ENCODE measurements at places on chromosomes 7 and 10. TPM values are rescaled to one million over a fixed set of nuclear protein-coding genes. Genes with fewer than 3 reads are reported as not detected.

DNA sequence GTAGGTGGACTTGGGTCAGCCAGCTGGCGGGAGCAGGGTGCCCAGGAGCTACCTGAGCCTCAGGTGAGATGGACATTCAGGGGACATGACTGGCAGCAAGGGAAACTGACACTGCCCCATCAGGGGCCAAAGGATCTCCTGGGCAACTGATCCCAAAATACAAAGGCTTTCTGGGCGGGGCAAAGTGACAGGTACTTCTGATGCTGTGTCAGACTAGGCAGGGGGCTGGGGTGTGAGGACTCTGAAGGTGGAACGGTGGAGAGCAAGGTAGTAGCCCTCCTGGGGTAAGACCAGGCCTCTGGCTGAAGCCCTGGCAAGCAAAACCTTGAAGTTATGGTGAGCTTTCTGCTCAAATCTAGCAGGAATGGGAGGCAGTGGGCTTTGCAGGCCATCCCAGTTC, 4.4 kb downstream of the OPN4 start:
- DNase-seq: no peak
- no peak overlapping the region for H3K4me3 ChIP-seq
- no peaks in the 10 kb centered on the region for H3K36me3 ChIP-seq
- H3K27ac ChIP-seq: no peak overlapping the region
- H3K4me1 ChIP-seq: no peaks in the 10 kb centered on the region

DNA sequence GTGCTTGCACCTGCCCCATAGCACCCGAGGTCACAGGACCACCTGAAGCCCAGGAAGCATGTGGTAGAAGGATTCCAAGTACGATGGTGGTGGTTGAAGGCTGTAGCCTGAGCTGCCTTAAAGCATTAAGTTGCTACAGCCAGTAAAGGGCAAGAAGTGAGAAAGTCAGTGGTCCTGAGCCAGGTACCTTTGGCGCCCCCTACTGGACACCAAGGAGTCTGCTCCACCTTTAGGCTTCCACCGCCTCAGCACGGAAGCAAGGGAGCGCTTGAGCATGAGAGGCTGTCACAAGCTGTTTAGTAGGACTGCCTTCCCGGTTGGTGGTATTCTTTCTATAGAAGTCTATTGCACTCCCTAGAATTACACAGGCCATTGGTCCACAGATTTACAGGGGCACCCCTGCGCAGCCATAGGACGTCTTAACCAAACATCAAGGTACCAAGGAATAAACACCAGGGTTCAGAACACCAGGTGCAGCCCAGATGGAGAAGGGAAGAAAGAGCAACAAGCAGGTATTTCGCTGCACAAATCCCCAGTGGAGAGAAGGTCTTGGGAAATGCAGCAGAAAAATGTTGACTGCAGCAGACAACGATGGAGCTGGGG, 2.2 kb downstream of the CRTAC1 start:
- peak; percentile 34 for DNase-seq
- H3K4me3 ChIP-seq: no peak overlapping the region
- H3K27me3 ChIP-seq: peaks cover 13% of the 10 kb centered on the region
- H3K36me3 ChIP-seq: no peaks in the 10 kb centered on the region
- no peak overlapping the region for H3K27ac ChIP-seq

GRCh38 chr7:33334349-33334748, 205.0 kb downstream of the BBS9 start:
- no peaks in the 10 kb centered on the region for H3K36me3 ChIP-seq
- H3K4me3 ChIP-seq: no peak overlapping the region
- DNase-seq: no peak
- no peaks in the 10 kb centered on the region for H3K4me1 ChIP-seq
- H3K27ac ChIP-seq: no peak overlapping the region

Gene UFSP1
- 11.0 TPM for total RNA-seq

Gene CLRN3
- not detected for total RNA-seq

Gene FMC1
- total RNA-seq: 6.7 TPM

DNA sequence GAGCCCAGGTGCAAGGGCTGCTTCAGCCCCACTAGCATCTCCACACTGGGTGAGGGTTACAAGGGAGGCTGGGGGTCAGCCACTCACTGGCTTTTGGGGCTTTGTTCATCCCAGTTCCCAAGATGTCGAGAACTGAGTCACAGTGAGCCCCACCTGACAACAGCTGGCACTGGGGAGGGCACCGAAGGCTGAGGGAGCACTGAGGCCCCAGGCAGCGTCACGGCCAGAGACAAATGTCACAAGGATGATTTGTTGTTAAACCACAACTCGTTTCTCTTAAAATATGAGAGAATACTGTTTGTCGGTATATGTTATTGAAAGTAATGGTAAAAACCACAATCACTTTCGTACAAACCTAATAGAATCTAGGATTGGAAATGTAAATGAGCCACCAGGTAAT, 219.9 kb downstream of the CELF2 start:
- H3K27ac ChIP-seq: peak overlapping the region; percentile 57
- peak; percentile 31 for DNase-seq
- H3K4me3 ChIP-seq: no peak overlapping the region
- H3K27me3 ChIP-seq: no peaks in the 10 kb centered on the region

Gene EPHA1
- 34.4 TPM for total RNA-seq

- no peak overlapping the region for H3K27ac ChIP-seq
- no peaks in the 10 kb centered on the region for H3K4me1 ChIP-seq
- H3K36me3 ChIP-seq: no peaks in the 10 kb centered on the region
- peak; percentile 3 for DNase-seq
- no peaks in the 10 kb centered on the region for H3K27me3 ChIP-seq
Observed at GRCh38 chr10:43093423-43094076, 16.7 kb downstream of the RET start.

GRCh38 chr7:102253973-102254370, 32.7 kb upstream of the SH2B2 start:
- no peak overlapping the region for H3K4me3 ChIP-seq
- H3K4me1 ChIP-seq: no peaks in the 10 kb centered on the region
- DNase-seq: no peak
- H3K27me3 ChIP-seq: no peaks in the 10 kb centered on the region
- no peak overlapping the region for H3K27ac ChIP-seq

DNA sequence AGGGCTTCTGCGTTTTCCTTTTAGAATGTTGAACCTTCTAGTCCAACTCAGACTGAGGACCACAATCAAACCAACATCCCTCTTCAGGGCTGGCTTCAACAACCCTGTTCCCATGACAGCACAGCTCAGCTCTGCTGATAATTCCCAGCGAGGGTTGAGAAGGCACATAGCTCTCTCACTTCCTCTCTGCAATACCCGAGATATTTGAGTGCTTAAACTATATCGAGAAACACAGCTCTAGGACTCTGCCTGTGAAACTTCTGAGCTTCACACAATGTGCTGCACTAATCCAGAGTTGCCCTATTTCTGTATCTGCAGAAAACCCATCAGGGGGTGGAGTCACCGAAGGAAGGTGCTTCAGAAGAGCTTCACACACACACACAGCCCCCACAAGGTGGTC, 1.6 kb upstream of the ADARB2 start:
- H3K27ac ChIP-seq: no peak overlapping the region
- no peak overlapping the region for H3K4me3 ChIP-seq
- no peaks in the 10 kb centered on the region for H3K4me1 ChIP-seq
- H3K27me3 ChIP-seq: peaks cover 12% of the 10 kb centered on the region

All from CD4-positive, alpha-beta memory T cell (primary cell).